ENCODE measurements at places on chromosomes 6 and 20. TPM values are rescaled to one million over a fixed set of nuclear protein-coding genes. Genes with fewer than 3 reads are reported as not detected.

DNA sequence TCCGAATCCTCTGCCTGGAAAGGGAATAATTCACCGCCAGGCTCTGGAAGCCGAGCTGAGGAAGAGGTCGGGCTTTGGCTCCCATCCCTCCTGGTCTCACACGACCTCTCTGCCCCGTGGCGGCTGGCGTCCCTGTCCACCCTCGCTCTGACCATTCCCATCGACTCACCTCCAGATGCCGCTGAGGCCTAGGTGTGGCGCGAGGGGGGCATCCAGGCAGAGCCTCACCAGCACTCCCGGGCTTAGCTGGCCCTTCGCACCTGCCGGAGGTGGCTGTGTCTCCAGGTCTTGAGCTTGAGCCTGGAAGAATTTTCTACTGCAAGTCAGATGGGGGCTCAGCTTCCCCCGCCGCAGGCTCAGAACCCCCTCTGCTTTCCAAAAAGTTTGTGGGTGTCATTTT is 28.5 kb upstream of the SMOC2 start:
- DNase-seq, result no peak

DNA sequence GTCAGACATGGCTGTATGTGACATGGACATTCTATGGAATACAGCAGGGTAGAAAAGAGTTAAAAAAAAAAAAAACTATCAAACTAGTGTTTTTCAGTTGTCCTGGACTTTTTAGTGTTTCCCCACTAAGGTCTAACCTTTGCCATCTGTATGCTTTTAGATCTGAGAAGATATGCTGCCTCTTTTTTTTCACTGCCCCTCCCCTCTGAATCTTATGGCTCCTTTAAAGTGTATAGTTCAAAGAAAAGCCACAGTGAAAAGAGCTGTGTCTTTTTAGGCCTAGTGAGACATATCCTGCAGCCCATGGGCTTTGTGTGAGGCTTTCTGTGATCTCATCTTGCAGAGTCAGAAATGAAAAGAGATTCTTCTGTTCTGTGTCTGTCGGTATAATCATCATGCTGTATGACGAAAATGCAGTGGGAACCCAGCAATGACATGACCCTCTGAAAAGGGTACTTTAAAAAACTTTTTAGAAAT is 29.3 kb downstream of the ADGRG6 start:
- peak; percentile 100 for DNase-seq

- no peak for DNase-seq
Observed at GRCh38 chr6:9240861-9241260, 805.5 kb upstream of the SLC35B3 start.

Gene TTK
- total RNA-seq, result 33.2 TPM

DNA sequence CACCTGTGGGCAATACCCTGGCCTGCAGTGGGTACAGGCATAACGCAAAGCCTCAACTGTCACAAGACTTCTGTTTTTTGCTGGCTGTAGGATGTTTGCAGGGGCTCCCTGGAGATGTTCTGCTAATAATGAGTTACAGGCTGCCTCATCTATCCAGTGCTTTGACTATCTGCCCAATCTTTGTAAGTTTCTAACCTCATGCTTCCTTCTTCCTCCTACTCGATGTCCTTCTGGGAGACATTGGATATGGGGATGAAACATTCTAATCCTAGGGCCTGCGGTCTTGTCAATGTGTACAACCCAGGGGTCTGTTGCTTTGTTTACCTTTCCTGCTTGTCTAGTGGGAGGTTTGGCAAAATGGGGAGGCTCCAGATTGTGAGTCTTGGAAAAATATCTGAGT is 136.8 kb upstream of the TCF21 start:
- DNase-seq, result no peak

GRCh38 chr20:59954718-59955117 is 3.5 kb upstream of the CDH26 start:
- DNase-seq, result no peak

Gene IRF4
- total RNA-seq, result 0.07 TPM

GRCh38 chr6:166540631-166541331 is 45.7 kb downstream of the RAMACL start:
- DNase-seq, result no peak
